ENCODE measurements at places on chromosomes 4 and X.

DNA sequence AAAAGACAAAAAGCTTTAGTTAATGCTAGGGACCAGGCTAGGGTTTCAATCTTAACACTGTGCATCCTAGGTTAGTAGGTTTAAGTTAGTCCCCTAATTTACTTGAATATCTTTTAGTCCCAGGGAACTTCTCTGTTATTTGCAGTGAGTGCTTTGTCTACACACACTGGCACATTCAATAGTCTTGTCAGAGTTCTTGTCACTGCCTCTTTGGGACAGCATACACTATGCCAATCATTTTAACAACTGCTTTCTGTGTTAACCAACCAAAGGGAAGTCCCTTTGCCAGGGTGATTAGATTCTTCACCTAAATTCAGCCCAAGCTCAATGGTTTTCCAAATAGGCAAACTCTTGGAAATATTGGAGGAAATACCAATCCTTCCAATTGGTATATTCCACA is 221.8 kb upstream of the IGFBP7 start:
- DNase-seq, result no peak

DNA sequence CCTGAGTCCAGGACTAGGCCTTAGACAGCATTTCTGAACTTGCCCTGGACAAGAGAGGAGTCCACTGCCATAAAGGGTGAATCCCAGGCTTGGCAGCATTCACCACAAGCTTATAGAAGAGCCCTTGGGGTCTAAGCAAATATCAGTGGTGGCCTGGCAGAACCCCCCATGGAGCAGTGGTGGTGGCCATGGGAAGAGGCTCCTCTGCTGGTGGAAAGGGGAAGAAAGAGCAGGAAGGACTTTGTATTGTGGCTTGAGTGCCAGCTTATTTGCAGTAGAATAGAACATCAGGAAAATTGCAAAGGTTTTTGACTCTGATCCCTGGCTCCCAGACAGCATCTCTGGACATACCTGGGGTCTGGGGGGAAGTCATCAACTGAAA is 58.1 kb upstream of the STARD8 start:
- no peak for DNase-seq

DNA sequence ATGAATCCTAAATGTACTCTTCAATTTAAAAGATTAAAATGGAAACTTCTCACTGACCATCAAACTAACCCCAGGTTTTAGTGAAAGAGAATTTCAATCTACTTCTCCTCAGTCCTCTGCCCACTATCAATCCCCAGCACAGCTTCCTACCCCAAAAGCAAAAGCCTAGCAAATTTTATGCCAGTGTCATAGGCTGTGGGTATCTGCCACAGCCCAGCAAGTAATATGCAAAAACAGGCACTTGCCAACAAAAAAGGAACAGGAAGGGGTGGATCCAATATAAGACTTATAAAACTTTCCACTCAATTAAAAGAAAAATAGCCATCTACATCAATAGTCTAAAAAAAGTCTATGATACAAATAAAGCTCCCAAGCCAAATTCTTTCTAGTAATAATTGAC is 22.3 kb downstream of the CAMK2D start:
- no peak for DNase-seq

DNA sequence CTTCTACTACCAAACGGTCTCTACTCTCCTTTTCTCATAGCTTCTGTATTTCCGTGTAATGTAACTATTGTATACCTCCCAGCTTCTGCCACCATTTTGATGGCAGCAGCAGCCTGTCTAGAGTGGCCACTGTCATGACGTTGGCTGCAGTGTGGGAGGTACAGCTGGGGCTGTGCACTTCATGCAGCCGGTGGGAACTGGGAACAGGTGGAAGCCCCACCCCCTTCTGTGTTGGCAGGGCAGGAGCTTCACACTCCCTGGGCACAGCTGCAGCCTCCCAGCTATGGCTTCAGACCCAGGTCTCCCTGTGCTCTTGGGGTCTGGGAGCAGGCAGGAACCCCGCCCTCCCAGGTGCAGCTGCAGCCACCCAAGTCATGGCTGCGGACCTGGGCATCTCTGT is 49.8 kb upstream of the SEC24B start:
- no peak for DNase-seq

DNA sequence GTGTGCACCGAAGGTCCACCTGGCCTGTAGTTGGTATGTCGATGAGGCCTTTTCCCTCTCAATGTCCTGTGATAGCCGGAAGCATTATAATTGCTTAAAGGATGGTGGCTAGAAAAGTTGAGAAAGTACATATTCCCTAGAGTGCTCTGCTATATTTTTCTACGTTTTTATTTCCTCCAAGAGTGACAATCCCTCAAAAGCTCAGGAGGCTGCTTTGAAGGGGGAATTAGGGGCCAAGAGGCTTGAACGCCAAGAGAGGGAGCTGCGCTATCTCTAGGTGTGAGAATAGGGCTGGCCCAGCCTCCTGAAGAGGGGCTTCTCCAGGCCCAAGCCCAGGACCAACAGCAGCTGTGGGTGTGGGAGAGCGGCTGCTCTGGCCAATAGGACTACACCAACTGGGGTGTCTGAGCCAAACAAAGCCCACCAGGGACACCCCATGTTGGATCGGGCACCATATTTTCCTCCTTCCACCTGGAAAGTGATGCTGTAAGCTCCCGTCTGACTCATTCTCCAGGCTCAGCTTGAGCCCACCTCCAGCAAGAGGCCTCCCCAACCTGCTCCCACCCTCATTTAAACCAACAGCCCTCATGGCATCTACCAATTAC is 124.0 kb downstream of the IRF2 start:
- no peak for DNase-seq

GRCh38 chr4:48602763-48603162 is 112.7 kb downstream of the ZAR1 start:
- no peak for DNase-seq

GRCh38 chr4:181755846-181756245 is 487.4 kb upstream of the TENM3 start:
- no peak for DNase-seq

- no peak for DNase-seq
Measured at GRCh38 chr4:137961051-137961438, 281.1 kb downstream of the SLC7A11 start.

DNA sequence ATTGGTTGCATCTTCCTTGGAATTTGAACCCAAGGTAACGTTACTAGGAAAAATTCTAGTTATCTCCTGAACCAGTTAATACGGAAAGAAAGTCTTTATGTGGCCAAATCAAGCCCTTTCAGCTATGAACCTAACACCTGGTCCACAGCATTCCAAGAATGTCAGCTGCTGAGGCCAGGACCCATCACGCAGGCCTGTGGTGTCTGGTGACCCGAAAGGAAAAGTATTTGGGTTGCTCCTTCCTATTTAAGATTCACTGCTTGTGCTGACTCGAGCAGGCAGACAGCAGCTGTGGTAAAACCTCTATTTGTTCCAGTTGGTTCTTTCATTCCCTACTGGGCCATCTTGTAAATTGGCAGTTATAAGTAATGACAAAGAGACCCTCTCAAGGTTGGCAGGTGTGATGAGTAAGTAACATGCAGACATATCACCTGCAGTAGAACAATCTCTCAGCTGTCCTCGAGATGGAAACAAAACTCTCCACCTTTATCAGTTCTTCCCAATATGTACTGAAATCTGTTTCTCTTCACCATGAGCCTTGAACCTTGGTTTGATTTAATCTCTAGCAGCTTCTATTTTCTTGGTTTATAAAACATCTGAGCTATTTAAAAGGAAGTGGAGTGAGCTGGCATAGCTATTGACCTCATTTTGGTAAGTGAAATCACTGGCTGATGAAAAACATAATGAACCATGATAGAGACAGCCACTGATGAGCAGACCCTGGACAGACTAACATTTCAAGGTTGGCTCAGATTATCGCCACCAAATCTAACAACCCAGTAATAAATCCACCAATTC is 182.1 kb upstream of the SMIM31 start:
- DNase-seq, result no peak

DNA sequence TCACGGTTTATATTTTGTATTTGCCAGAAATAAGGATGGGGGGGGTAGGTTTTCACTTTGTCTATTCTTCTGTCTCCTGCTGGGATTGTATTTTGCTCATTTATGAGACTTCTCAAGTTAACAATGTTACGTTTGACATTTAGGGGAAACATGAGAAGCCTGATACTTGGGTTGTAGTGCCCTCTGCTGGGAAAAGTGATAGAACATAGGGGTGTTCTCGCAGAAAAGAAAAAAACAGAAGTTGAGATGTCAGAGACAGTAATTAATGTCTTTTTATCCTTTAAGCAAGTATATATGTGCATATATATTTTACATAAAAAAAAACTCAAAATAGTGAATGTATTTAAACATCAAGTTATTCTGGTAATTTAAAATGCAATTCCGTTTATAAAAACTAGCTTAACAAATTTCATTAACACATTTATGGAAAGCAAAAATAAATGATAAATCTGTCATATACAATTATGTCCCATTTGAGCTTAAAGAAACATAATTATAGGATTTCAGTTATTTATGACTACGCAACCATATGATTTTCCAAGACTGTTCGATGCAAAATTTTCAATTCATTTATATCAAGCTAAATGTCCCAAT is 46.0 kb upstream of the TMPRSS11F start:
- peak; percentile 35 for DNase-seq

GRCh38 chrX:99468993-99469392 is 941.1 kb downstream of the PCDH19 start:
- DNase-seq, result no peak

DNA sequence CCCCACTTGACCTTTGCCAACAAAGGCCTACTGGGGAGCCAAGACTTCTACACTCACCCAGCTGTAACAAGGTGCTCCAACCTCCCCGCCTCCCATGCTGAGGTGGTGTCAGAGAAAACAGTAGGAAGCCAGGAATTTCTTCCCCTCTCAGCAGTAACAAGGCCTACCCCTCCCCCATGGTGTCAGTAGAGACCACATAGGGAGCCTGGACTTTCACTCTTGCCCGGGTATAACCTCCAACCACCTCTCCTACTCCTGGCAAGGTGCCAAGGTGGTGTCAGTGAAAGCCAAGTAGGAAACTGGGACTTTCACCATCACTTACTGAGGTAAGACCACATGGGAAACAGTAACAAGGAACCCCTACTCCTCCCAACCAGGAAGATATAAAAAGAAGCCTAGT is 93.1 kb downstream of the SLC16A2 start:
- DNase-seq, result no peak

All from stimulated activated CD4-positive, alpha-beta T cell treated with anti-CD3 and anti-CD28 coated beads, Interleukin-2, amount 100 ng/mL, for 48 hours (primary cell).